GM19239 (cell line): ENCODE measurements at places on chromosomes 12 and 14.

DNA sequence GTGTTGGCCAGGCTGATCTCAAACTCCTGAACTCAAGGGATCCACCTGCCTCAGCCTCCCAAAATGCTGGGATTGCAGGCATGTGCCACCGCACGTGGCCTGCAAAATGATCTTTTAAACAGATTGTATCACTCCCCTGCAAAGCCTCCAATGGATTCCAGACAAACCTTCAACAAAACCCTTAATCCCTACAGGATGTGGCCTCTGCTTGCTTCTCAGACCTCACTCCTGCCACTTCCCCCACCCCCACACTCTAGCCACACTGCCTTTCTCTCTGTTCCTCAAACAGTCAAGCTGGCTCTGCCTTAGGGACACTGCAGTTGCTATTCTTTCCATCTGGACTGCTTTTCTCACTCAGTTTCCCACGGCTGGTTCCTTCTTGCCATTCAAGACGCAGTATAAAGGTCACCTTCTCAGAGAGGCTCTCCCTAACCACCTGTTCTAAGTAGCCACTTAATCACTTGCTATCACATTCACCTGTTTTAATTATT, 47.3 kb upstream of the TMED10 start:
- DNase-seq, result no peak

- no peak for DNase-seq
Observed at GRCh38 chr12:6424866-6425265, 19.9 kb upstream of the CD27 start.

DNA sequence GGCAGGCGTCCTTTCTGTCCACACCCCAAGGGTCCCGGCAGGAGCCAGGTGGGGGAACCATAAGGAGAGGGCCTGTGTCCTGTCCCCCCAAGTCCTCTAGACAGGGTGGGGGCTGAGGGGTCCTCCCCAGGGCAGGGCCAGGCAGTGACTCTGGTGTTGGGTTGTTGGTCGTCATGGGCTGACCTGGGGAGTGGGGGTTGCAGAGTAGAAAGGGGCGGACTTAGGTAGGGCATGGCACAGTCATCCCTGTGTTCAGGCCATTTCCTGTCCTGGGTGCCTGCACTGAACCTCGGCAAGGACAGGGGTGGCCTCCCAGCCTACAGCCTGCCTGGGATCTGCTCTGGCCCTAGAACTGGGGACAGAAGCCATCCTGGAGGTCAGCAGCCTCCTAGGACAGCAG, 356.2 kb downstream of the TMEM121 start:
- DNase-seq, result no peak

DNA sequence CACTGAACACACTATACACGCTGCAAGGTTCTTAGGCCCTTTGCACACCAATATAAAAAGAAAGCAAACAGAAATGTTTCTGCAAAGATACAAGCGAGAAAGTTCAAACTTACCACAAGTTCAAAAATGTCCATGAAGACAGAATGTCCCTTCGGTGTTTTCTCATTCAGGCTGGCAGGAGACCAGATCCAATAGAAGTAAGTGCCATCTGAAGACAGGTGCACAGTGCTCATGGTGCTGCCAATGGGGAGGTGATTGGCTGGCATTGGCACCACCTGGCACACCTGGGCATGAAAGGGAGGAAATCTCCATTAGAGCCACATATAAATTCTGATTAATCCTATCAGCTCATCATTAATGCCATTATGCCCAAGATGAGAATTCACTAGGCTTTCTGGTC, 76.3 kb downstream of the HECTD4 start:
- no peak for DNase-seq

- DNase-seq, result no peak
Observed at GRCh38 chr14:68660495-68660894, 132.4 kb downstream of the ZFP36L1 start.

DNA sequence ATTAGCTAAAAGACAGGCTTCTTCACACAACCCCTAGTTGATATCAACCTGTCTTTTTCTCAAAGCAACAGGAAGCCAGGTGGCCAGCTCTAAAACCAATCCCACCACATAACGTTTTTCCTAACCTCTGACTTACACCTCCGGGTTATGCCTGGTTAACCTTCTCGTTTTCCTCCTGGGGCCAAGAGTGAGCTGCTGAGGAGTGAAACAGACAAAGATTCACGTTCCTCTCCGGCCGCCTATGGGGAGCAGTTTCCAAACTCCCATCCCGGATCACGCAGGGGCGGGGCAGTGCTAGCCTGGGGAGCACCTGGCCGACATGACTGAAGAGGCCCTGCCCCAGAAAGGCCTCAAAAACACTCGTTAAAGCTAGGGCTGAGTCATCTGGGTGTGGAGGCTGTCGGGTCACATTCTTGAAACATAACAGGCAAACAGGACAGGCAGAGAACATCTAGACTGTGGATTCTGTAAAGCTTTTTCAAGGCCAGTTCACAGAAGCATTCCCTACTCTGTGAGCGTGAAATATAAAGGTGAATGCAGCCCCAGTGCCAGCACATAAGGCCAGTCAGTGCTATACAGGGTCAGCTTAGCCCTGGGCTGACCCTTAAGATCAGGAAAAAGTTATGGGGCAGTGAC, 25.9 kb upstream of the LGALS3 start:
- no peak for DNase-seq

GRCh38 chr14:32578181-32578580, 249.1 kb downstream of the AKAP6 start:
- no peak for DNase-seq

- peak; percentile 57 for DNase-seq
Observed at GRCh38 chr12:49698619-49699545, 8.3 kb downstream of the FMNL3 start.

- no peak for DNase-seq
Observed at GRCh38 chr12:87678453-87678852, 350.7 kb downstream of the C12orf50 start.

DNA sequence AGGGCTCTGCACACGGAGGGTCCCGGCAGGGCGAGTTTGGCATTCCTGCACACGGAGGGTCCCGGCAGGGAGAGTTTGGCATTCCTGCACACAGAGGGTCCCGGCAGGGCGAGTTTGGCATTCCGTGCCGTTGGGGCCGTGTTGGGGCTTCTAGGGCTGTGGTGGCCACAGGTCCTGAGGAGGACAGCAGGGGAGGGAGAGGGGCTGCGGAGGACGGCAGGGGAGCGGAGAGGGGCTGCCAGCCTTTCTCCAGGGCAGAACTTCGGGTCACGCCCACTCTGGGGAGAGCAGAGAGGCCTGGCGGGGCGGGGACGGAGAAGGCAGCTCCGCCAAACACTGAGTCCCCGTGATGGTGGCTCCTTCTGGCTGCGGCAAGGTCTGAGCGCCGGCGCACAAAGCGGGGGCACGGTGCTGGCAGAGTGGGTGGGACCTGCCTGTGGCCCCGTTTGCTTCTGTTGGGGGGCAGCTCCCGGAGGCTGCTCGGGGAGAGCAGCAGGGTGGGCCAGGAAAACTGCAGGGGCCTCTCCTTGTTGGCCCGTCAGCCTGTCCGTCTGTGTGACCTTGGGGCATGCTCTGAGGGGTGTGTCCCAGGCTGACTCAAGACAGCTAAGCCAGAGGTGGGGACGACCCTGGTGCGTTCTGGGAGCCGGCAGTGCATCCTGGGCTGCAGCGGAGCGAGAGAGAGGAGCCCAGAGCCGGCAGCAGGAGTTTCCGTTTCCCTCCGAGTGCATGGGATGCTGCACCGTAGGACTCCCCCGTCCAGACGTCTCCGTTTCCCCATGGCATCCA, 60.2 kb downstream of the LRCOL1 start:
- DNase-seq, result no peak

DNA sequence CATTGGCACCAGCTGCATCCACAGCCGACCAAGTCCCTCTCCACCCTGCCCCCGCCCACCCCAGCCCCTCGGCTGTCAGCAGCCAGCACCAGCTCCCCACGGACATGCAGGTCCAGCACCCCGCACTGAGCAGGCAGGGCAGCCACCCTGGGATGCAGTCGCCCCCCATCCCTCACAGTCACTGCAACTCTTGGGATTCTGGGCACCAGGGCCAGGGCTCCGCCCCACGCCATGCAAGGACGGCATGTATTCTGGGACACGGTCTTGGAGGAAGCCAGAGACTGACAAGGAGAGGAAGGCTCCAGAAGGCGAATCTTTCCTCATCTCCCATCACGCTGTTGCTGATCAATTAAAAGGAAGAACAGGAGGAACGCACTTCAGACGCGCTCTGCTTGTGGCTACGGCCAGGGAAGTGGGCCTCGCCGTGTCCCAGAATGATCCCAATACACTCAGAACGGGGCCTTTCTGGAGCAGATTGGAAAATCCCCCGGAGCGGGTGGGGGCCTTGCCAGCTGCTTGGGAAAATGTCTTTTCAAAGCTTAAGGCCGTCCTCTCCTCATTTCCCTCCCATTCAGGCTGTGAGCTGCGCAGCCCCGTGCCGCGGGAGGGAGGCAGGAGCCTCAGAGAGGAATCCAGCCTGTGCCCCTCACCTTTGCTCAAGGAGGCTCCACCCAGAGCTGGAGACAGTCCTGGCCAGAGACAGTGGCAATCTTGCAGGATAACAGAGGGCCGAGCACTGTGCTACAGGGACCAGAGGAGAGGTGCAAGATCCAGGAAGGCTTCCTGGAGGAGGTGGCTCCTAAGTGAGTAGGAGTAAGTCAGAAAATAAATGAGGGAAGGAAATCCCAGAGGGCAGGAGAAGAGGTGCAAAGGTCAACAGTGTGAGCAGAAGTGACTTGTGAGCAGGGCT, 54.1 kb upstream of the DIO3 start:
- DNase-seq, result no peak

GRCh38 chr12:13170892-13171490, 25.5 kb upstream of the EMP1 start:
- no peak for DNase-seq

GRCh38 chr12:91877022-91877421, 268.6 kb downstream of the BTG1 start:
- peak; percentile 4 for DNase-seq

DNA sequence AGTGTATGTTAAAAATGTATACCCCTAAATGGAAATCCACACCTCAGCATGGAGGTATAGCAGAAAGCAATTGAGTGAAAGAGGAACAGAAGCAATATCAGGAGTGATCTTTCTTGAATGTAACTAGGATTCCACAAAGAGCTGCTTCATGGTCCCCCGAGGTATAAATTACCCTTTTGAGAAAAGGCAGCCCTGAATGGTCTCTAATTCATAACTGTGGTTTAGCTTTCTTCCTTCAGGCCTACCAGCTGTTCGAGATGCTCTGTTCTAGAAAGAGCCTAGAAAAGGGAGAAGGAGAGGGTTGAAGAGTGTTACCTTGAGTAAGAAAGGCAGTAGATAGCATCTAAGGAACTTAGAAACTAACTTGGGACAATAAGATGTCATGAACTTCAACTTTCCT, 42.9 kb upstream of the CSRNP2 start:
- DNase-seq, result no peak

- no peak for DNase-seq
Observed at GRCh38 chr12:80262771-80263170, 163.4 kb downstream of the OTOGL start.

DNA sequence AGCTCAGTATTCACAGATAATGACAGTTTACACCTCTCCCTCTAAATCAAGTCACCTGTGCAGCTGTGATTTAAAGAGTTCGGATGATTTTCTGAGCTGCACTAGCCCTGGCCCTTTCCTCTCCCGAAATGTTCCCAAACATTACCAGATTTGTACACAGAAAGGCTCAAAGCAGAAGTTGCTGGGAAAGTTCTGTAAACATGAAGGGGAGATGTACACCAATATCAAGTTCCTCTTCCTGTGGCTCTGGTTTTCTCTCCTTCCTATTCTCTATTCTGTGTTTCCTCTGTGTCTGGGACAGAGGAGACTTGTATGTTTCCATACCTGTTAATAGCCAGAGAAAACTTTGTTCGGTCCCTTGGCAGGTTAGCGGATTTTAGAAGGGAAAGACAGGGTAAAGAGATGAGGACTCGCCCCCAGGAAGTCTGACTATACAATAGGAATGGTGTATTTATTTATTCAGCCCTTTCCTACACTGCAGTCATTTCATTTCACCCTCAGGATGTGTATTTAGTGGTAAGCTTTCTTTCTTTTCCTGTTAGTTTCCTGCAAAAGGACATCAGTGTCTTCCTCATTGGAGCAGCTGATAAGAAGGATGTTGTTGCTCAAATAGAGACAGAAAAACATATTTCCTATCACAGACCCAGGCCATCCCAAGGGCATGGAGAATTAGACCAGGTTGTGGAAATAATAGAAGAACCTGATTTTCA, 7.6 kb upstream of the NUMB start:
- DNase-seq, result no peak

DNA sequence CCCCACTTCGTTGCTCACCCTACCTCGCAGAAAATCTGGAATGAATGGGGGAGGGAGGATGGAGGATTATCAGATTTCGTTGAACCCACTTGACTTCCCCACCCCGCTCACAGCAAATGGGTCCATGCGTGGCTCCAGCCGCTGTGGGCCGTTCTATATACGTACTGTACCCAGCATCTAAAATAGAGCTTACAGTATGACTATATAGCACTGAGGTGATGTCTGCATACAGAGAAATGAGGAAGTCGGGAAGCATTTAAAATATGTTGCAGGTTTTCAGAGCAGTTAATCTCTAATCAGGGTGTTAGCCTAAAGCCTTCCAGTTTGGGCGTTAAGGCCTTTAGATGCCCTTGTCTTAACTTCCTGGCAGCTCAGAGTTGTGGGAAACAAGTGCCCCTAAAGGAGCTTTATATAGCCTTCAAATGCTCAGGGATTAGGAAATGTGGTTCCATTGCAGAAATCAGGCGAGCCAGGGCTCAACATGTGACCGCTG, 1.4 kb downstream of the BICDL1 start:
- no peak for DNase-seq

DNA sequence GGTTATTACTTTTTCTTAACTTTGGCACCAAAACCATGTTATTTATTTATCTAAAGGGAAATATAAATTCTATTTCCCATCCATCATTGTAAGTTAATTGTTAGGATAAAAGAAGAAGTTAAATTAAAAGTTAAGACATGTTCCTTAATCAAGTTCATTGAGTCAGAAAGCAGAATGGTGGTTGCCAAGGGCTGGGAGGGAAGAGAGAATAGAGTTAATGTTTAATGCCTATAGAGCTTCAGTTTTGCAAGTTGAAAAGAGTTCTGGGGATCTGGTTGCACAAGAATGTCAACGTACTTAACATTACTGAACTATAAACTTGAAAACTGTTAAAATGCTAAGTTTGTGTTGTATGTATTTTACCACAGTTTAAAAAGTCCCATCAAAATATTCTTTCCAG, 63.2 kb upstream of the NR2C1 start:
- DNase-seq, result no peak
